ENCODE measurements at places on chromosomes 5 and 9.

GRCh38 chr9:38226491-38226951, 157.5 kb upstream of the SHB start:
- DNase-seq = no peak

GRCh38 chr5:60805463-60805862, 38.6 kb downstream of the ELOVL7 start:
- DNase-seq = no peak

- no peak for DNase-seq
Observed at GRCh38 chr9:78221425-78221824, 14.4 kb upstream of the CEP78 start.

- no peak for DNase-seq
Observed at GRCh38 chr5:54388409-54388808, 67.1 kb upstream of the HSPB3 start.

DNA sequence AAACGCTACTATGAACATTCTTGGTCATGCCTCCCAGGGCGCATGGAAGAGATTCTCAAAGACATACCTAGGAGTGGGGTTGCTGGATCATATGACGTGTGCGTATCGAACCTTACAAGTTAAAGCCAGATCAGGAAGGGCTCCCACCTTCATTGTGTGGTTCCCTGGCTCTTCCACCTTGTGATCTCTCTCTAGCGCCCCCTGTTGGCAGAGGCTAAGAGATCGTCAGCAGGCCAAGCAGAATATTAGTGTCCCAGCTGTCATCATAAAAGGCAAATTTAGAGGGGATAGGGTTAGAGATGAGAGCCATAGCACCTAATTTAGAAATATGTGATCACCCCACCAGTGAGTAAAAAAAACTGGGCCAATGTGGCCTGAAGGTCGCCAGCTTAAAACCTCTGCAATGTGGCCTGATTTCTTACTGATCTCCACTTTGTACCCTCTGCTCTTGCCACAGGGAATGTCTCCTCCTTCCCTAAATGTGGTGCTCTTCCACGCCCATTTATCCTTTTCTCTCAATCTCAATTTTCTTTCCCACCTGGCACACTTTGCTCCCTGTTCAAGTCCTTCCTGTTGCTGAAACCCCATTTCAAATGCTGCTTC, 91.7 kb upstream of the SHB start:
- no peak for DNase-seq

- DNase-seq = no peak
Observed at GRCh38 chr9:124765439-124765835, 5.7 kb downstream of the NR6A1 start.

- no peak for DNase-seq
Observed at GRCh38 chr5:72530196-72530595, 23.0 kb upstream of the ZNF366 start.

DNA sequence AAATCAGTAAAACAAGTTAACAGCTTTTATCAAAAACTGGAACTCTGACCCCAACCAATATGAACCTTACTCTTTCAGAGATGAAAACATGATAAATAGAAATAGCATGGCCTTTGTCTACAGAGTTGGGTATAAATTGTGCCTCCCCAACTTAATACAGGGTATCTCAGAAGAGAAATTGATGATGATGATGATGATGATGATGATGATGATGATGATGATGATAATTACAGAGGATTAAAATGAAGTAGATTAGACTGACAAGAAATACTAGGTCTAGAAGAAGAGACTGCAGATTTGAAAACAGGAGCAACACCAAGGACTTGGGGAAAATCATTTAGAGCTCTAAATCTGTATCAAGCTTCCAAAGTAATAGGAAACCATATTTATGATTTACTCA, 27.1 kb downstream of the PFDN1 start:
- no peak for DNase-seq

- DNase-seq = no peak
Observed at GRCh38 chr5:154811239-154811638, 39.2 kb downstream of the FAXDC2 start.

- DNase-seq = no peak
Observed at GRCh38 chr5:54361691-54362411, 51.5 kb upstream of the ARL15 start.

DNA sequence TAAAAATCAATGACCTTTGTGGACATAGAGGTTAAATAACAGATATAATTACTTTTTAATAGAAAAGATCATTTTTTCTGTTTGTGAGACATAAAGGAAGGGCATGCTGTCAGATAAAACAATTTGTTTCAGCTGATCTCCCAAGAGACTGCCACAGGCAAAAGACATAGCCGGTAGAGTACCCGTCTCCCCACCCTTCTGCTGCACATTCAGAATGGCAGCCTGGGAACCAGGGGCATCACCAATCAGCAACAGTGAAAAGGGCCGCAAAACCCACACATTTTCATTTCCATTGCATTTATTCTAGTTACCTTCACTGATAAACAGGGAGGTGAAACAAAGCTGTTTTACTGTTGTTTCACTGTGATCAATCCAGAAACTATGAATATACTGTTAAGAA, 357.7 kb downstream of the ARRDC3 start:
- no peak for DNase-seq

DNA sequence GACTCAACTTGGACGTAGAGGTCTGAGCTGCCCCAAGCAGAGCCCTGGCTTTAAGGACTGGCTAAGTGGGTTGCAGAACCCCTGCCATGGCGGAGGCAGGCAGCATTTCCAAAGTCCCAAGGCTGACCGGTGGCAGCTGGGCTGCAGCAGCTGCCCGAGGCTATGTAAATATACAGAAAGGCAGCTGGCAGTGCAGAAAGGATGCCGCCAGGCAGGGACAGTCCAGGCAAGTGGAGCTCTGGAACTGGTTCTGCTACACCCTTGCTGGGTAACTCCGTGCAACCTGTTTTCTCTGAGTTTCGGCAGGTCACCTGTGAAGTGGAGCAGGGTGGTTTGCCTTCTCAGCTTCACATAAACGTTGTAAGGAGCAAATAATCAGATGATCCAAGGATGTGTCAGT, 46.0 kb downstream of the SHB start:
- DNase-seq = no peak

DNA sequence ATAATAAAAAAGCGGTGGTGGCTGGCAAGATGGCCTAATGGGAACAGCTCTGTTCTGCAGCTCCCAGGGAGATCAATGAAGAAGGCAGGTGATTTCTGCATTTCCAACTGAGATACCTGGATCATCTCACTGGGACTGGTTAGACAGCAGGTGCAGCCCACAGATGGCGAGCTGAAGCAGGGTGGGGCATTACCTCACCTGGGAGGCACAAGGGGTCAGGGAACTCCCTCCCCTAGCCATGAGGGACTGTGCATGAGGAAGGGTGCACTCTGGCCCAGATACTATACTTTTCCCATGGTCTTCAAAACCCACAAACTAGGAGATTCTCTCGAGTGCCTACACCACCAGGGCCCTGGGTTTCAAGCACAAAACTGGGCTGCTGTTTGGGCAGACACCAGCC, 45.6 kb upstream of the PTGER4 start:
- no peak for DNase-seq

DNA sequence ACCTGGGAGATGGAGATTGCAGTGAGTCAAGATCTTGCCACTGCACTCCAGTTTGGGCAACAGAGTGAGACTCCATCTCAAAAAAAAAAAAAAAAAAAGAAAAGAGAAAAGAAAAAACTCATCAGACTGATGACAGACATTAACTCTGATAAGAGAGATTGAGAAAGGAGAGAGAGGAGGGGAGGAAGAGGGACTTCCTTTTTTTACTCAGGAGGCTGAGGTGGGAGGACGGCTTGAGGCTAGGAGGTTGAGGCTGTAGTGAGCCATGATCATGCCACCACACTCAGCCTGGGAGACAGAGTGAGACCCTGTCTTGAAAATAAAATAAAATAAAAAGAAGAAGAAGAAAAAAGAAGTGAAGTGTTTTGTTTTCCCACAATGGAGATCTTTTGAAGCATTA, 9.7 kb upstream of the MSMP start:
- no peak for DNase-seq

GRCh38 chr9:38336341-38336740, 56.2 kb upstream of the ALDH1B1 start:
- no peak for DNase-seq
